ENCODE measurements at places on chromosomes 3 and 15.

DNA sequence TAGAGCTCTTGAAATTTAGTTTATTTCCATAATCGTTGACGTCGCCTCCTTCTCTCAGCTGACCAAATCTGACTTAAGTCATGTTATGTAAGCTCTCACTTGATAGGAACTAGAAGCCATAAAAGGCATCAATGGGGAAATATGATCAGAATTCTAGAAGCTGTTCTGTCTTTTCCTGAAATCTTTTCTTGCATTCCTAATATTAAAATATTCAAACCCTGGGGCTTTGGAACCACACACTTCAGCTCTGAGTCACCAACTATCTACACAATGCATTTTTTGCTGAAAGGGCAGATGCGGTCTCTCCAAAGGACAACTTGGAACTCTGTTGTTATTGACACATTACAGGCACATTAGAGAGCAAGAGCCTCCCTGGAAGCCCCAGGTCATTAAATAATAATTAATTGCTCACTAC, 91.3 kb downstream of the LARS2 start:
- peak; percentile 89 for DNase-seq

GRCh38 chr3:58116985-58117384, 93.8 kb downstream of the DNASE1L3 start:
- no peak for DNase-seq

DNA sequence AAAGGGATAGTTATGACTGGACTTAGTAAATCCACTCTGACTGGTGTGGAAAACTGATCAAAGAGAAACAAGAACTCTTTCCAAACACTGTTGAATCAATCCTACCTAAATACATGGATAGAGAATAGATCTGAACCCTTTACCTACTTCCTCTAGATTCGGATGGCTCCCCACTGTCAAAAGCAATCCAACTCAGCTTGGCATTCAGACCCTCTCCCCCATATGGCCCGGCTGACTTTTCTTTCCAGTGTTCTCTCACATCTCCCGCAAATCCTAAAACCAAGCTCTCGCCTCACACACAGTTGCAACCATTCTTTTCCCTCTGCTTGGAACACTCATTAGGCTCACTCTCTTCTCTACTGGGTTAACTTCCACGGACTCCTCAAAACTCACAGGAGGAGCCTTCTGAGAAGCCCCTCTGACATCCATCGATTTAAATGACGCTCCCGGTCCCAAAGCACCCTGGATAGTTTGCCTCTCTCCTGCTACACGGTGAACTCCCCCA, 639 bp downstream of the SPICE1 start:
- no peak for DNase-seq

GRCh38 chr3:37945807-37946530, 44.6 kb upstream of the VILL start:
- no peak for DNase-seq

DNA sequence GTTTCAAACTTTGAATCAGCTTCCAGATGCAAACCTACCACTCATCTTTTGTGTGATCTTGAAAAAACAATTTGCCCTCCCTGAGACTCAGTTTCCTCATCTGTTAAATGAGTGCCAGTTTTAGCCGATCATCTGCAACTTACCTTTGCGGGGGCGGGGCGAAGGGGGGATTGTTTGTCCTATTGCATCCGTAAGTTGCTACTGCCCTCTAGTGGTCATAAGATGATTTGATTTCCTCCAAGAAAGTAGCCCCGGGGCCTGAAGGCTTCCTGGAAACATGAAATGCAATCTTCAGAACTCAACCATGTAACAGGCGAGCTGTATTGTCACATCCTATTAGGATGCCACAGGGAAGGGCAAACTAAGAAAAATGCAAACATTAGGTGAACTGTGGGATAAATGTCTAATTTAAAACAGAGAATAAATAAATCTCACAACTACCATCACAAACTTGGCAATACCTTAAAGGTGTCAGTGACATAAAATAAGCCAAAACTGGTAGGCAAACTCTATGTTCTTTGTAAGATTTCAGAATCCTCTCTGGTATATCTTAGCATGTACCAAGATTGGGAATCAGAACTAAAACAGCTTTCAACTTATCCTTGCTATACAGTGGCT, 63.5 kb upstream of the CLDN18 start:
- peak; percentile 54 for DNase-seq

GRCh38 chr3:181722156-181722555, 10.4 kb downstream of the SOX2 start:
- no peak for DNase-seq

- DNase-seq, result no peak
These were observed 1031.7 kb upstream of the CFAP20DC start for GRCh38 chr3:60081381-60082095.

- no peak for DNase-seq
These were observed 36.2 kb downstream of the KLHL18 start for GRCh38 chr3:47318916-47319315.

DNA sequence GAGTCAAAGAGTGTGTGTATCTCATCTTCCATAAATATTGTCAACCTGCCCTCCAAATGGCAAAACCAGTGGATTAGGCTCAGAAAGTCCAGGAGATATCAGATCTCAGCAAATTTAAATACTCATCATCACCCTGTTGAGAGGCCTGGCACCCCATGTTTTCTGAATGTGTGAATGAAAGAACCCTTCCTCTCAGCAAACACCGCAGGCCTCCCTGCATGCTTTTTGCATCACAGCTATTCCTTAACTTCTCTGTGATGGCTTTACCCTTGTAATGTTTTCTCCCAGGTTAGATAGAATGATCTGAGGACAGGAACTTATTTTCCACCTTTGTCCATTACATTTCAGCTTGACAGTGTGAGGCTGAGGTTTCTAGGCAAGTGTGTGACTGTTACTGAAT, 43.6 kb upstream of the NMNAT3 start:
- no peak for DNase-seq

DNA sequence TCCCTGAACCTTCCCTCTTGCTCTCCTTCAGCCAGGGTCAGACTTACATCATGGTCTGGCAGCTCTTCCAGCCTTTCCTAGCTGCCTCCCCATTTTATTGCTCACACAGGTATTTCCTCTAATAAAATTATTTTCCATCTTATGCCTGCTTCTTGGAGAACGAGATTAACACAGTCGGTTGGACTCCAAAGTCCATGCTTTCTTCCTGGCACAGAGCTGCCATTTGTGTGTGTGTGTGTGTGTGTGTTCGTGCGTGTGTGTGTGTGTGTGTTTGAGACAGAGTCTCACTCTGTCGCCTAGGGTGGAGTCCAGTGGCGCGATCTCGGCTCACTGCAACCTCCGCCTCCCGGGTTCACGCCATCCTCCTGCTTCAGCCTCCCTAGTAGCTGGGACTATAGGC, 15.5 kb downstream of the FSD2 start:
- no peak for DNase-seq

DNA sequence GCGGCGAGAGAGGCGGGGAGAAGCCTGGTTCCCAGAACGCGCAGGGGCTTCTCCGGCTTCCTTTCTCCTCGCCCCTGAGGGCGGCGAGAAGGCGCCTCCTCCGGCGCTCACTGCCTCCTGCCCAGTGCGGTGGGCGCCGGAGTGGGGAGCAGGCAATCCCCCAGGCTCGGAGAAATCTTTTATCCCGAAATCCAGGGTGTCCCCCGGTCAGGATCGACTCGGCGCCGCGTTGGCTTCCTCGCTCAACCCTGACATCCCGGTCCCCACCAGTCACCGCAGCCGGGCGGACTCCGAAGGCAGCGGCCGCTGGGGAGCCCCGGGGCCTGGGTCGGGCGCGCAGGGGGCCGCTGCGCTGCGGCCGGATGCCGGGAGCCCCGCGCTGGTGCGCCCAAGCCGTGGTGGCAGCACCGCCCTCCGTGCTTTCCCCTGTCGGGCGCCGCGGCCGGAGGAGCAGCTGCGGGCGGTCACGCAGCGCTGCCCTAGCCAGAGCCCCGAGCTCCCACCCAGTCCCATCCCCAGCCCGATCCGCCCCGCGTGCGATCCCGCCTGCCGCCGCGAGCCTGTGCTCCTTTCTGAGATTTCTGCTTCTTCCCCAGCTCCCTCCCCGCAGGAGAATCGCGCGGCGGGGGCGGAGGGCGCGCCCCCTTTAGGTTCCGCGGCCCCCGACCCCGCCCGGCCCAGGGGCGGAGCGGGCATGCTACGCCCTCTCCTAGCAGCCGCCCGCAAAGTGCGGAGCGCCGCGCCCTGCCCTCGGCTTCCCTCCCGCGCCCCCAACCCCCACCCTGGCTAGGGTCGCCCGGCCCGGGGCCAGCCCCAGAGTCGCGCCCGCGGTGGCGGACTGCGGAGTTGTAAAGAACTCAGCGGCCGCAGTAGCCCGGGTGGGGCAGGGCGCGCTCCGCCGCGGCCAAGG, 683 bp upstream of the CACNA2D3 start:
- no peak for DNase-seq

DNA sequence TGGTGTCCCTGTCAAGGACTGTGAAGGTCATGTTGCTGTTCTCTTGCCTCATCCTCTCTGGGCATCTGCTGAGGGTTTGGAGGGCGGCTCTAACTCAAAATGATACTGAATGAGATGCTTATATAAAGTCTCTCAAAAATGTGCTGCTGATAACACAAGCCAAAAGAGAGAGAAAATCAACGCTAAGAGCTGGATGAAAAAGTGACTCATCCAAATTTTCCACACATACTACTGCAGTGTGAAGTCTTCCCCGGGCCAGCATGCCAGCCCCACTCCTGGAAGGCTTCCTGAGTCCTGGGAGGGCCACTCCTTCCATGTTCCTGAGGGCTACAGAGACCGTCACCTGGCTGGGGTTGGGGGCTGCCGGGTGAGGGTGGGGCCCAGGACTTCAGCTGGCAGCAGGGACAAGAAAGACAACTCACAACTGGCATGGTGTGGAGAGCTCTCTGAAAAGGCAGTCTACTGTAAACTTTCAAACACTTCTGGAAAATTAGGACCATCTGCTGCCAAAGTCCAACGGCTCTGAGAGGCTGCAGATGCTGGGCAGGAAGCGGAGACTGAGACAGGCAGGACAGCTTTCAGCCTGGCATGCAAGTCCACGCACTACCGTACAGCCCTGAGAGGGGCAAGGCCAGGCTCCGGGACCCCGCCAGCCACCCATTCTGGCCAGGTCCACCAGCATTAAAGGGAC, 200.3 kb downstream of the ADAMTS17 start:
- DNase-seq, result peak; percentile 12

GRCh38 chr3:129311054-129311902, 32.6 kb downstream of the HMCES start:
- no peak for DNase-seq

DNA sequence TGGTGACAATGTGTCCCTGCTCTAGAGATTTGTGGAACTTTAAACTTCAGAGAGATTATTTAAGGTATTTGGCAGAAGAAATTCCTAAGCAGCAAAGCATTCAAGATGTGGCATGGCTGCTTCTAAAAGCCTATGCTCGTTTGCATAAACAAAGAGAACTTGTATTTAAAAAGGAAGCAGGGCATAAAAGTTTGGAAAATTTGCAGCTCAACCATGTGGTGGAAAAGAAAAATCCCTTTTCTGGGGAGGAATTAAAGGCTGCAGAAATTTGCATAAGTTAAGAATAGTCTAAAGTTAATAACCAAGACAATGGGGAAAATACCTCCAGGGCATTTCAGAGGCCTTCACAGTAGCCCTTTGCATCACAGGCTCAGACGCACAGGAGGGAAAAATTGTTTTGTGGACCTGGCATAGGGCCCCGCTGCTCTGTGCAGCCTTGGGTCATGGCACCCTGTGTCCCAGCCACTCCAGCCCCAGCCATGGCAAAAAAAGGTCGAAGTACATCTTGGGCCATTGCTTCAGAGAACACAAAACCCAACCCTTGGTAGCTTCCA, 1109.1 kb downstream of the OTOL1 start:
- no peak for DNase-seq

GRCh38 chr3:69499899-69500421, 114.1 kb upstream of the FRMD4B start:
- peak; percentile 38 for DNase-seq

GRCh38 chr15:70217226-70218160, 119.8 kb upstream of the TLE3 start:
- DNase-seq, result no peak

DNA sequence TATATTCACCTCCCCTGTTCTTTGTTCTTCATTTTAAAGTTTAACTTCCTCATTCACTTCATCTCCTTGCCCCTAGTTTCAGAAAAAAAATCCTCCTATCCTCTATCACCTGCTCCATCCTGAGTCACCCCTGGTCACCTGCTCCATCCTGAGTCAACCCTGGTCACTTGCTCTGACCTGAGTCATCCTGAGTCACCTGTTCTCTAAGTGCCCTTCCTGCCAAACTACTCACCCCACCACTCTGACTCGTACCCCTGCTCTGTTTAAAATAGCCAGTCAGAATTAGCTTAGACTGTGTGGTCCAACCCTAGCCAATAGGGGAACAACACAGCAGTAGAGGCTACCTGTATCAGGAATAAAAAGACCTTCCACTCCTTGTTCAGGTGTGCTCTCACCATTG, 716.9 kb downstream of the ZBBX start:
- DNase-seq, result peak; percentile 1

DNA sequence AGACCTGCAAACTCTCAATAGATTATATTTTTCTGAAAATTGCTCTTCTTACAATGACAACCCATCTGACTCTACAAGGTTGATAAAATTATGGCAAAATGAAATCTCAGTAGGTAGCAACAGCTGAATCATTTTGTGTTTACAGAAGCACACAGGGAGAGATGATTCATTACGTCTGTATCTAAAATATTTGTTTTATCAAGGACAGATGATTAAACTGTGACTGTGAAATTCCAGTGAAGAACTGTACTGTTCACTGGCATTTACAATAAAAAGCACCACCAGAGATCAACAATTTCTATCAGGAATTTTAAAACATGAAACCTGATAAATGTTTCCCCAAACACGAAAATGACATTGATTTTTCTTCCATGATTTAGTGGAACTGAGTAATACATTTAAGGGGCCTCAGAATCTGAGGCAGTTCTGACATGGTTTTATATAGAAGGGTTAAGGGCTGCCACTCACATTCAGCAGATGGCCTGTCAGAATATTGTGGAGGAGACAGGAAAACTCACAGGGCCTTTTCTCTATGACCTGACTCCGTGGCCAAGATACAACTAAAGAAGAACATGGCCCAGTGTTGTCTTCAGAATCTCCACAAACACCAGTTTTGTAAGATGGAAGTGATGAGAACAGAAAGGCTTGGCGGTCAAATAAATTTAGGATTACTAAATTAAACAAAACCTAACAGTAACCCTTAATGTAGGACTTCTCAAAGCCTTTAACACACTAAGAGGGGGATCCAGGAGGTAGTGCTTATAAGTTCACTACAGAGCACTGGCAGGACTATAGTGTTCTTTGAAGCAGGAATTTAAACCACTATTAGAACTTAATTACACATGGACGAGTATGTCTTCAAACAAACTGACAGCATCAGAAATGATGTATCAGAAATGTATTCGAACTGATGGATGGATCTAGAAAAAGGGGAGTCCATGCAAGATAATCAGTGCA, 25.9 kb downstream of the RAD18 start:
- peak; percentile 92 for DNase-seq

Measured in LHCN-M2 (cell line).